Breast epithelium (tissue), 4 donors: ENCODE measurements at places on chromosomes 2 and 18. TPM values are rescaled to one million over a fixed set of nuclear protein-coding genes. Genes with fewer than 3 reads are reported as not detected.

The RUFY4 gene
- total RNA-seq = 2.8 TPM

GRCh38 chr2:136126421-136126926 is 8.5 kb upstream of the CXCR4 start:
- H3K4me3 ChIP-seq = no peak overlapping the region
- H3K36me3 ChIP-seq = no peaks in the 10 kb centered on the region
- H3K27ac ChIP-seq = no peak overlapping the region
- H3K27me3 ChIP-seq = no peaks in the 10 kb centered on the region
- no peaks in the 10 kb centered on the region for H3K4me1 ChIP-seq

The ALLC gene
- total RNA-seq = 0.16 TPM

DNA sequence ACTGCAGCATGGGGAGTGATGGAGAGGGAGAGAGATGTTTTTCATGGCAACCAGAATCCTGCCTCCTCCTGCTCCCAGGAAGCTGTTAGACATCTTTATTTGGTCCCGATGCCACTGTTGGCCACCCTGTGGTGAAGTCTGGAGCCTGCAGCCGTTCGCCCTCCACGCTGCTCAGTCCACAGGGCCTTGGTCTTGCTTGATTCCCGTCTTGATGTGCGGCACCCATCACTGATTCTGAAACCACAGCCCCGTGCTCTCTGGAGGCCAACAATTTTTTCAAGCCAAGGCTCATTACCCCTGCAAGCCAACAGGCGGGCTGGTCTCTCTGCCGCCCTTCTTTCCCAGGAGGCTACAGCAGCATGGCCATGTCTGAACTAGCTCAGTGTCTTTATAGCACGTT is 24.5 kb downstream of the SIGLEC15 start:
- H3K27ac ChIP-seq = no peak overlapping the region
- H3K4me3 ChIP-seq = no peak overlapping the region
- H3K4me1 ChIP-seq = no peaks in the 10 kb centered on the region
- peaks cover 8% of the 10 kb centered on the region for H3K36me3 ChIP-seq
- H3K27me3 ChIP-seq = no peaks in the 10 kb centered on the region

- H3K27ac ChIP-seq = no peak overlapping the region
- H3K36me3 ChIP-seq = no peaks in the 10 kb centered on the region
- H3K4me3 ChIP-seq = no peak overlapping the region
- no peaks in the 10 kb centered on the region for H3K4me1 ChIP-seq
- no peak for DNase-seq
These were observed 43.6 kb upstream of the FZD7 start for GRCh38 chr2:201990069-201990468.

- peaks cover 2% of the 10 kb centered on the region for H3K4me1 ChIP-seq
- no peaks in the 10 kb centered on the region for H3K36me3 ChIP-seq
- DNase-seq = no peak
These were observed 3.9 kb upstream of the MGAT4A start for GRCh38 chr2:98734823-98735260.

The CIB4 gene
- total RNA-seq = not detected

GRCh38 chr2:65313126-65313953 is 85.7 kb downstream of the ACTR2 start:
- peak overlapping the region; percentile 75 for H3K27ac ChIP-seq
- H3K4me1 ChIP-seq = peaks cover 7% of the 10 kb centered on the region
- H3K27me3 ChIP-seq = no peaks in the 10 kb centered on the region

The SERPINB10 gene
- total RNA-seq = 0.15 TPM

DNA sequence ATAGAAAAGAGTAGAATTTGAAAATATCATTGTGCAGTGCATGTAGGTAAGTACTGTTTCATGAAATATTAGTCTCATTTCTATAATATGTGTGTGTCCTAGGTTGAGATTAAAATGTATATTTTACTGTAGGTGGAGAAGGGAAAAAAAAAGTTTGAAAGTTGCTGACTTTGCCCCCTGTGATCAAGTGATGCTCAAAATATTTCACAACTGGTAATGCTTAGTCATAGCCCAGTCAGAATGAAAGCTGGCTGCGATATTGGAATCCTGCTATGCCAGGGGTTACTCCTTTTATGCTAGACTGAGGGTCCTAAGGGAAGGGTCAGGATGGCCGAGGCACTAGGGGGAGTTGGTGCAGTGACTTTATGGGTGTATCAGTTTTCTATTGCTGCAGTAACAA is 19.5 kb upstream of the CFAP36 start:
- no peaks in the 10 kb centered on the region for H3K4me1 ChIP-seq
- no peak overlapping the region for H3K4me3 ChIP-seq
- no peak overlapping the region for H3K27ac ChIP-seq
- no peaks in the 10 kb centered on the region for H3K36me3 ChIP-seq
- H3K27me3 ChIP-seq = no peaks in the 10 kb centered on the region
- no peak for DNase-seq

- H3K27ac ChIP-seq = peak overlapping the region; percentile 98
- no peaks in the 10 kb centered on the region for H3K27me3 ChIP-seq
- no peak for DNase-seq
- H3K4me1 ChIP-seq = peaks cover 15% of the 10 kb centered on the region
These were observed 624 bp upstream of the MAP4K3 start for GRCh38 chr2:39437522-39438296.

GRCh38 chr2:10537522-10538199 is 89.5 kb upstream of the ODC1 start:
- no peak overlapping the region for H3K4me3 ChIP-seq
- DNase-seq = no peak
- H3K27ac ChIP-seq = no peak overlapping the region

DNA sequence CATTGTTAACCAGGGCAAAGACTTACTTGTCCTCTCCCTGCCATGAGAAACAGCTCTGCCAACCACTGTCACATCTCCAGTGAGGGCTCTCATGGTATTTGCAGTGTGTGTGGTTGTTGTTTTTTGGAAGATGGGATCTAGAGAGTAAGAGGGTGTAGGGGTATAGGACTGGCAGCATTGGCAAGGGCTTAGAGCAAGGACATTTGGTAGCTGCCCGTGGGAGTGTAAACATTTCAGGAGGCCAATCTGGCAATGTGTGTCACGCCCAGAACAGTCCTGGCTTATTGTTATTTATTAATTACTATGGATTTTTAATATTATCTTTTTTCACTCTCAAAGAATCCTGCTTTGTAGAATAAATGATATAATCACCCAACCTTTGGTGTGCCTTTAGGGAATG is 90.5 kb downstream of the TMEM17 start:
- no peaks in the 10 kb centered on the region for H3K36me3 ChIP-seq
- H3K27me3 ChIP-seq = no peaks in the 10 kb centered on the region
- H3K4me1 ChIP-seq = peaks cover 13% of the 10 kb centered on the region
- no peak for DNase-seq

The IL18RAP gene
- total RNA-seq = 2.9 TPM

- DNase-seq = no peak
- H3K27me3 ChIP-seq = no peaks in the 10 kb centered on the region
- H3K27ac ChIP-seq = no peak overlapping the region
These were observed 476.5 kb upstream of the TRIB2 start for GRCh38 chr2:12240206-12240605.

The GAD1 gene
- 0.66 TPM for total RNA-seq

DNA sequence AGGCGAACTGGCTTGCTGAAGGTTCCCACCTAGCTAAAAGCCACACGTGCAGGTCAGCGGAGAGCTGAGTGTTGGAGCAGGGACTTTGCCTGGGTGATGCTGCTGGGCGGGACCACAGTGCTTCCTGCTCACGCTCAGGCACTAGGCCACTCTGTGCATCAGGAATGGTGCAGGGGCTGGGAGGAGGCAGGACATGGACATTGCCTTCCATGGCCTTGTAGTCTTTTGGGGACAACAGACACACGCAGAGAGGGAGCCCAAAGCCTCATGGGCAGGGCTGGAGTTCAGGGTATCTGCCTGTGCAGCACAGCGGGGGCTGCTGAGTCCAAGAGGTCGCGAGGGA is 207.2 kb downstream of the ZBTB7C start:
- no peak for DNase-seq
- H3K4me3 ChIP-seq = no peak overlapping the region
- H3K27ac ChIP-seq = no peak overlapping the region
- H3K27me3 ChIP-seq = no peaks in the 10 kb centered on the region
- no peaks in the 10 kb centered on the region for H3K4me1 ChIP-seq

The RAPH1 gene
- total RNA-seq = 66.9 TPM

The LRRC30 gene
- not detected for total RNA-seq

The CMPK2 gene
- total RNA-seq = 4.0 TPM

- H3K36me3 ChIP-seq = no peaks in the 10 kb centered on the region
- H3K27me3 ChIP-seq = no peaks in the 10 kb centered on the region
- H3K27ac ChIP-seq = peak overlapping the region; percentile 1
- no peak for DNase-seq
These were observed 58.4 kb downstream of the WDSUB1 start for GRCh38 chr2:159228081-159228581.

DNA sequence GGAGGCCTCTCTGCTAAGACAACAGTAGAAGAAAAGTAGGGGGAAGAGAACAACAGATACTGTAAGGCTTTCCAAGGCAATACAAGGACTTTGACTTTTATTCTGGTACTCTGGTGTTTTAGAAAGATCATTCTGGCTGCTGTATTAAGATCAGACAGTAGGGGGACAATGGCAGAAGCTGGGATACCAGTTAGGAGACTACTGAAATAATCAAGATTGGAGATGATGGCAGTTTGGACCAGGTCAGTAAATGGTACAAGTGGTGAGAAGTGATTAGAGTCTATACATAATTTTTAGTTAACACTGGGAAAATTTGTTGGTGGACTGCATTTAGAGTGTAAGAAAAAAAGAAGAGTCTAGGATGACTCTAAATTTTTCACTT is 139.7 kb downstream of the ROCK1 start:
- no peak overlapping the region for H3K4me3 ChIP-seq
- no peaks in the 10 kb centered on the region for H3K36me3 ChIP-seq
- H3K27ac ChIP-seq = no peak overlapping the region

DNA sequence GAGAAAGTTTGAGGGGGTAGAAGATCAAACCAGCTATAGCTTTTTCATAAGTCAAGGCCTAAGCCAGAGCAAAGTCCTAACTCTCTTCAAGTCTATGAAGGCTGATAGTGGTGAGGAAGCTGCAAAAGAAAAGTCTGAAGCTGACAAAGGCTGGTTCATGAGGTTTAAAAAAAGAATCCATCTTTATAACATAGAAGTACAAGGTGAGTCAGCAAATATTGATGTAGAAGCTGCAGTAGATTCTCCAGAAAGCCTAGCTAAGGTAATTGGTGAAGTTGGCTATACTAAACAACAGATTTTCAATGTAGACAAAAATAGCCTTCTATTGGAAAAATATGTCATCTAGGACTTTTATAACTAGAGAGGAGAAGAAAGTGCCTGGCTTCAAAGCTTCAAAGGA is 141.4 kb upstream of the ZNF521 start:
- no peak overlapping the region for H3K4me3 ChIP-seq
- no peak for DNase-seq

- peak; percentile 45 for DNase-seq
- no peak overlapping the region for H3K4me3 ChIP-seq
- peak overlapping the region; percentile 72 for H3K27ac ChIP-seq
- H3K4me1 ChIP-seq = no peaks in the 10 kb centered on the region
- H3K27me3 ChIP-seq = no peaks in the 10 kb centered on the region
These were observed 13.8 kb downstream of the FOSL2 start for GRCh38 chr2:28406276-28407096.

DNA sequence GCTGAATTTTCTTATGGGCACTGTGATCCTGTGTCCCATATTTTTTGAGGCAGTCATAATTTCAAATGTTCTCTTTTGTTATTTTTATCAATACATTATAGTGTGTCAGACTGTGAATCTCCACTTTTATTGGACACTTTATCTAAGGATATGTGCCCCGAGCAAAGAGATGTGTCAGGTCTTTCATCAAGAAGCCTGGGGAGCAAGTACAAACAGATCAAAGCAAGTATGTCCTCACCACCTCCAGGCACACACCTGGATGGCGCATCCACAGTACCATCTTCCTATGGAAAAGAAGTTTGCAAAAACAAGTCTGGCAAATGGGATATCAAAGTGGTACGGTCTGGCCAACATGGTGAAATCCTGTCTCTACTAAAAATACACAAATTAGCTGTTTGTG is 81.0 kb upstream of the ZNF236 start:
- no peaks in the 10 kb centered on the region for H3K4me1 ChIP-seq
- no peak overlapping the region for H3K27ac ChIP-seq
- no peak for DNase-seq
- H3K27me3 ChIP-seq = no peaks in the 10 kb centered on the region
- no peak overlapping the region for H3K4me3 ChIP-seq
- no peaks in the 10 kb centered on the region for H3K36me3 ChIP-seq

DNA sequence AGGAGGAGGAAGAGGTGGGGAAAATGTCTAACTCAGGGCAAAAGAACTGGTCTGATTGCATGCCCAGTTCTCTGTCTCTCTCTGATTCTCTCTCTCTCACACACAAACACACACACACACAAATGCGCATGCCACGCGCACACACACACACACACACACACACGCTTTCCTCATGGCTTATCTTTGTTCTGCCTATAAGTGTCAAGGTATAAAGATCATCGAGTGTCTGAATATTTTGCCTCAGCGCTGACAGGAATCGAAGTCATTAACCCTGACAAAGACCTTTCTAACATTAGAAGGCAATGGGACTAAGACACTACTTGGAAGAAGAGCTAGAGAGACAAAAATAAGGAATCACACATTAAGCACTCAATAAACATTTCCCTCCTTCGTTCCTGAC is 497.1 kb upstream of the KLHL29 start:
- H3K36me3 ChIP-seq = no peaks in the 10 kb centered on the region
- no peaks in the 10 kb centered on the region for H3K4me1 ChIP-seq
- no peak for DNase-seq

- H3K27me3 ChIP-seq = no peaks in the 10 kb centered on the region
- H3K4me3 ChIP-seq = no peak overlapping the region
- no peaks in the 10 kb centered on the region for H3K36me3 ChIP-seq
- peak overlapping the region; percentile 78 for H3K27ac ChIP-seq
- peaks cover 10% of the 10 kb centered on the region for H3K4me1 ChIP-seq
These were observed 132.9 kb downstream of the SOCS6 start for GRCh38 chr18:70421471-70422390.

- no peak for DNase-seq
- H3K27me3 ChIP-seq = no peaks in the 10 kb centered on the region
- H3K4me3 ChIP-seq = no peak overlapping the region
- H3K36me3 ChIP-seq = no peaks in the 10 kb centered on the region
- no peaks in the 10 kb centered on the region for H3K4me1 ChIP-seq
These were observed 17.5 kb upstream of the TMEM163 start for GRCh38 chr2:134736167-134736880.

DNA sequence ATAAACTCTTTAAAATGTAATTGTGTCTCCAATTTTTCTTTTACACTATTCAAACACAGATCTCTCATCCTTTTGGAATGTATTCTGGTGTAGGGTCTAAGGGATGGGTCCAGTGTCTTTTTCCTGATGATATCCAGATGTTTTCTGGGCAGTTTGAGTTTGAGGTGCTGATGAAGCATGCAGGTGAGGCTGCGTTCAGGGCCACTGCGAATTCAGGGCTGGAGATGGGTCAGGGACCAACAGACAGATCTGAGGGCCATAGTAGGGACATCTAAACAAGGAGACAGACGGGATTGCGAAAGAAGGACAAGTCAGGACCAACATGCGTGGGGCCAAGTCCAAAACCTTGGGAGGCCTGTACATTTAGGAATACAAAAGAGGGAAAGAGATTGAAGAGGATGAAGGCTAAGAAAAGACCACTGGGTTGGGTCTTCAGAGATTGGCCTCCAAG is 70.2 kb downstream of the ACAA2 start:
- H3K27ac ChIP-seq = no peak overlapping the region
- no peaks in the 10 kb centered on the region for H3K4me1 ChIP-seq
- no peak for DNase-seq
- H3K27me3 ChIP-seq = no peaks in the 10 kb centered on the region

- no peaks in the 10 kb centered on the region for H3K36me3 ChIP-seq
- H3K4me1 ChIP-seq = no peaks in the 10 kb centered on the region
- DNase-seq = no peak
- H3K27ac ChIP-seq = no peak overlapping the region
- no peaks in the 10 kb centered on the region for H3K27me3 ChIP-seq
- H3K4me3 ChIP-seq = no peak overlapping the region
These were observed 326.5 kb downstream of the SATB2 start for GRCh38 chr2:199131136-199131655.
